Brain (organoid and tissue), 16 donors: ENCODE measurements at places on chromosomes 12 and 14. TPM values are rescaled to one million over a fixed set of nuclear protein-coding genes. Genes with fewer than 3 reads are reported as not detected.

PNP gene
- 48.6 TPM for polyA plus RNA-seq

PAH gene
- 1.6 TPM for polyA plus RNA-seq

BEGAIN gene
- 19.3 TPM for polyA plus RNA-seq

GON7 gene
- polyA plus RNA-seq = 10.0 TPM

VRTN gene
- polyA plus RNA-seq = not detected

AP5M1 gene
- polyA plus RNA-seq = 20.5 TPM

DNA sequence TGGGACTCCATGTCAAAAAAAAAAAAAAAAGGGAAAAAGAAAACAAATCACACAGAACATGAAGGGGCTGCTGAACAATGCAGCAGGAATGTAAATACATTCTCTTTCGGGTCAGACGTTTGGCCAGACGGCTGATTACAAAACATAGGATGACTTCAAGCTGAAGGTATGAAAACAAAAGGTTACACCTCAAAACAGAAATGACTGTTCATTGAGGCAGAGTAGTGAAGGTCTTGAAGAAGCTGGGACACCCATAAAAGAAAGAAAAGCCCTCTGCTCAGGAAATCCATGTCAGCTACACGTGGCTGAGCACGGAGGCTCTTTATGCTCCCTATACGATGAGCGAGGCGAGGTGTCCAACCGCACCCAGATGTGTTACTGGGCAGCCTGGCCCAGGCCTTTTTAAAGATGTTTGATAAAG is 37.7 kb downstream of the FGD4 start:
- DNase-seq = no peak

DNA sequence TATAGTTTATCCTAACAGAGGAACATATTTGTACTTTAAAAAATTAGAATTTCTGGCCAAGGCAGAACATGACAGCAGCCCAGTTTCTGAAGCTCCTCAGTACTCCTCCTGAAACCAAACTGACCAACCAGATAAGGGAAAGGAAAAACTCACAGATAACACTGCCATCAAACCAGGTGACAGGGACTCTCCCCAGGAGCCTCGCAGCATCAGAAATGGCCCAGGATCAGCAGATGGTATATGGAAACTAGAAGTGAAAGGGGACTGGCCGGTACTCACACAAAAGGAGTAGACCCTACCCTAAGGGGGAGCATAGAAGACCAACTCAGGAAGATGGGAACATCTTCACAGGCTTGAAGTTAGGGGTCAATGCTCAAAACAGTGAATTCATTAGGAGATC is 22.0 kb downstream of the GALC start:
- no peak for DNase-seq

GRCh38 chr12:14216405-14217294 is 148.8 kb upstream of the ATF7IP start:
- peak; percentile 65 for DNase-seq

DNA sequence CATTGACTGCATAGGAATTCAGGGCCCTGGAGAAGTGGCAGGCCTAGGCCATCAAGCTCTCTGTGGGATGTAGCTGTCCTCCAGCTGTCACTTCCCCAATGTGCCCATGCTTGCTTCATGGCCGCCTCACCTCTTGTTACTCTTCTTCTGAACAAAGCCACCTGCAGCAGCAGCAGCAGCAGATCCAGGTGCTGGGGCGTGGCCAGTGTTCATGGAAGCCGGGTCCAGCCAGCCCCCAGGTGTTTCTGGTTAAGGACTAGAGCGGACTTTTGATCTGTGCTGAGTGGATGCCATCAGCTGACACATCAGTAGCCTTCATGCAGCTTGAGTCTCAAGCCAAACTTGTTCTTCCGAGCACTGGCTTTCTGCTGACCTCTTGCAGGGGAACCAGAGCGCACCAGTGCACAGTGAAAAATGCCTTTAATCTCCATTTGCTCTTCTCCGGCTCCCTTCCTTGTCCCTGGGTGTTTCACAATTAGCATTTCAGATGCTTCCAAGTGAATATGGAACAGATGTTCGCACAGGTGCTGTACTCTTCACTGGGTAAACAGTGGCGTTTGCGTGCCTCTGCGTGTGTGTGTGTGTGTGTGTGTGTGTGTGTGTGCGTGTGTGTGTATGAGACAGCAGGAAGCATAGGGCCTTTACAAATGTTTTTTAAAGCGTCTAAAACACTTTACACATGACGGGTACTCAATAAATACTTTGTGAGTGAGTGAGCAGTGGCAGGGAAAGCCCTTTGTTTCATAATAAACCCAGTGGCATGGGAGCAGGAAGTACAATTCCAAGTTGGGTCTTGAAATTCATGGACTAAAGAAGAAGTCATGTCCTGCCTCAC is 20.1 kb downstream of the TPCN1 start:
- DNase-seq = peak; percentile 74

DNA sequence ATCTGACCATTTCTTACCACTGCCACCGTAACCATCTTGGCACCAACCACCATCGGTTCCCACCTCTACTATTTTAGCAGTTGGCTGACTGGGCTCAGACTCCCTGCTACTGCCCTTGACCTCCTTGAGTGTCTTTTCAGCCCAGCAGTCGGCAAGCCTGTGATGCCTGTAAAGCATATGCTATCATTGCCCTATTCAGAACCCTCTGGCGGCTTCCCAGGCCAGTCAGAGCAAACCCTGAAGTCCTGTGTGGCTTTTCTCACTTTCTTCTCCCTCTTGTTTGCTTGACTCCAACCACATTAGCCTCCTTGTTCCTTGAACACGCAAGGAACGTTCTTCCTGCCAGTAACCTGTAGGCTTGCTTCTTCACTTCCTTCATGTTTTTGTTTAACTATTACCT is 6.2 kb downstream of the IRAK3 start:
- no peak for DNase-seq

GRCh38 chr12:123942911-123943648 is 29.6 kb downstream of the CCDC92 start:
- peak; percentile 3 for DNase-seq

DNA sequence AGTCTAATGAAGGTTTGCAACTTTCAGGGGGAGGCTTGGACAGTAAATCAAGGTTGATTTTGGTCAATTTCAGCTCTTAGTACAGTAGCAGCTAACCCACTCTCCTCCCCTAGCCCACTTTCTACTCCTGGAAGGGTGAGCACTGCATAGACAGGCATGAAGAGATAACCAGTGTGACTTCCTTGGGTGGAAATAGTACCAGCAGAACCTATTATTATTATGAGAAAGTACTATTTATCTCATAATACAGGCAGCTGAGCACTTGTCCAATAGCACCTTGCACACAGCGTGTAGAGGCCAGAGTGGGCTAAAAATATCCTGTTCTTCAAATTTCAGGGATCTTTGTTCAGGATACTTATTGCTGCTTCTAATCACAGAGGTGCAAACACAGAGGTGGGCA is 96.2 kb upstream of the FKBP4 start:
- no peak for DNase-seq

DNA sequence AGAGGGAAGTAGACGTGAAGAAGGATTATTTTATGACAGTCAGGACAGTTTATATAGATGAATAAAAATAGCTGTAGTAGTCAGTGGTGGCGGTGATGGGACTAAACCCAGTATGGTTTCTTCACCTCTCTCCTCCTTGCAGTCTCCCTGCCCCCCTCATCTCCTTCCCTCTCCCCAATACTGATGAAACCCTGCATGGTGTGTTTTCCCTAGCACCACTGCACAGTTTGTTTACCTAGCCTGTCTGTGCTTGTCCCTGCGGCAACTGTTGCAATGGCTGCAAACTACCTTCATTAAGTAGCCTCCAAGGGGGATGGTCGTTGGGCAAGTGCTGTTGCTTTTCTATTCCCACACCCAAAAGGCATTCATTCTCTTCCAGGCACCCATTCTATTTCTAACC is 14.7 kb downstream of the PCBP2 start:
- no peak for DNase-seq

- DNase-seq = no peak
These were observed 106.0 kb downstream of the TXNDC16 start for GRCh38 chr14:52446355-52446754.

GRCh38 chr12:104802208-104802607 is 155.9 kb downstream of the SLC41A2 start:
- DNase-seq = no peak

DNA sequence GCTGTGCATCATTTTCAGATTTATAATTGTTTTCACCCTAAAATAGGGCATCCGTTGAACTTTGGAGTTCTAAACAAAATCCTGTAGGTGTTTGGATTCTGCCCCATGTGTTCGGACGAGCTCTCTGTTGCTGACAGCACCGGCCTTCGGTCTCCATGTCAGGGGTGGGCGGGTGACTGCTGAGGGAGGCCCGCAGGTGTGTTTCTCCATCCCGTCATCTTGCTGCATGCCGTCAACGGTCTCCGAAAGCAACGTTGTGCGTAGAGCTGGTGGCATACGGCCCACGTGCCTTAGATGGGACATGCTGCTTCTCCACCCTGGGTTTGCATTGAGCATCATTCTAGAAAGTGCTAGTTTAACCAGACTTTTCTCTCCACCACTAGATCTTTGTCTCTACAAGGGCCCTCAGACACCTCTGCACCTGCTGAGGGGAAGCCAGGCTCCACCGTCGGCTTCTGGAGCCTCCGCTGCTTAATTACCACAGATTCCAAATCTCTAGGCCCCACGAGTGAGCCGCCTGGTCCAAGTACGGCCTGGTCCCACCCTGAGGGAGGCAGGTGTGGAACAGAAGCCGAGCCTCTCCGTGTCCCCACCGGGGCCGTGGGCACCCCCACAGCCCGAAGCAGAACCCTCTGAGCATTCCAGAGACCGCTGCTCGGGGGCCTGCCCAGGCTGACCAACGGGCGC is 15.7 kb upstream of the AMN start:
- DNase-seq = no peak

GRCh38 chr12:129827866-129828384 is 75.9 kb downstream of the TMEM132D start:
- DNase-seq = peak; percentile 10

- no peak for DNase-seq
These were observed 36.7 kb downstream of the TMEM233 start for GRCh38 chr12:119630223-119630780.

GRCh38 chr14:49919825-49920659 is 27.2 kb downstream of the ARF6 start:
- no peak for DNase-seq

- DNase-seq = no peak
These were observed 1.1 kb downstream of the CLMN start for GRCh38 chr14:95318399-95319311.

DNA sequence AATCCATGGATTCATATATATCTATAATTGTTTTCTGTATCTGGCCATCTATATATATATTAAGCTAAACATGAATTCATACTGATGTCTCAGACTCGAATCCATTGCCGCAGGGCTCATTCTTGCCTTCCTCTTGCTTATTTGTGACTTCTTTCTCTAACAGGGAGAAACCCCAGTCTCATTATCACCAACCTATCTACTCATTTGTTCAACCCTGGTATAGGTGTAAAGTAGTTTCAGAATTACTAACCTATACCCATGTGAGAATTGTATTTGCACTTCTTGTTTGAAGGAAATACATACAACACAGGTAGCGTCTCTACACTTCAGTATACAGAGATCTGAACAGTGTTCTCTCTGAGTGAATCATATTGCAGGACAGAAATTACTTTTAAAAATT is 77.7 kb downstream of the PTPN11 start:
- no peak for DNase-seq

DNA sequence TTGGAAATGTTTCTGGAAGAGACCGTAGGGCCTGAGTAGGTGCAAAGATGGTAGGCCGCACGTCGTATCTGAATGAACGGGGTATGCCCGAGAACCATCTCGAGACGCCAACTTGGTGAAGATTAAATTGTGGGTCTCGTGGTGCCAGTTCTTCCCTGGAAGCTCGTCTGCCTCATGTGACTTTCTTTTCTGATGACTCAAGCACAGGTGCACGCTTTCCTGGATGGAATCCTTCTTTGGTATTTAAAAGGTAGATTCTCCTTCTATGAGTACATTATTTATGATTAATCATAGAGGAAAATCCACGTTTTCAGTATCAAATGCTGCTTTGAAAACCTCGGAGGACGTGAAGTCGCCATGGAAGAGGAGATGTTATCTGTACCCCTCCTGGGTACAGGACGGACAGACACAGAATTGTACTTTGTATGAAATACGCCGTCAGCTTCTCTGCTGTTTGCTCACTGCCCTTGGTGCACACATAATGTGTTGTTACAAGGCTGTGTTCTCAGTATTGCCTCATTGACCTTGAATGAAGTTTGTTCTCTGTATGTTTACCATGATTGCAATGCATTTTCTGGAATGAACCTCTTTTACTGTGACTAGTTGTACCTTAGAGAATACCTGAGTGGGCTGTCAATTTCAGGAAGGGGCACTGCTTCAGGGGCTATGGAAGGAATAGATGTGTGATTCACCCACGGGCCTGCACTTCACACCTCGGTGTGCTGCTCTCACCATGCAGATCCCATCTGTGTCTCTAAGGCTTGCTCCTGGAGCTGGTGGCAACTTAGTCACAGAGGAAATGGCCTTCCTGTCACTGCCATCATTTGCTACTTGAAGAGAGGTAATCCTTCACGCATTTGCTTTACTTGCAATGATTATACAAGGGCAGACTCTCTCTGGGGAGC is 137.3 kb upstream of the RTL1 start:
- DNase-seq = no peak

- no peak for DNase-seq
These were observed 68.3 kb downstream of the DERA start for GRCh38 chr12:15979096-15980092.

DNA sequence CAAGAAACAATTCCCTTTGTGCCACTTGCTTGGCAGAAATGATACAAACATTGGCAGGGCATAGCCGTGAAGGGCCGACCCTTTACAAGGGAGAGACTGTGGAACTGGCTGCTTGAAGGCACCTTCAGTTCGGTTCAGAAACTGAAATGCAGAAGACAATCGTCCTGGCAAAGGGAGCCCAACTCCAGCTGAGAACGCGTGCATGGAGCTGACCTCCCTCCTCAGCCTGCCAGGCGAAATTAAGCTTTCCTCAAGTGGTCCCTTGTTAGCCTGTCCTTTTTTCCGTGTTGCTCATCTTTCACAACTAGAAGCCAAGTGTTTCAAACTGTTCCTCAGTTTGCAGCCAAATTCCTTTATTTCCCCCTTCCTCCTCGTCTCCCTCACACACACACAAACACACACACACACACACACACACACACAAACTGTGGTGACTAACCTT is 8.1 kb downstream of the LGR5 start:
- peak; percentile 31 for DNase-seq

DNA sequence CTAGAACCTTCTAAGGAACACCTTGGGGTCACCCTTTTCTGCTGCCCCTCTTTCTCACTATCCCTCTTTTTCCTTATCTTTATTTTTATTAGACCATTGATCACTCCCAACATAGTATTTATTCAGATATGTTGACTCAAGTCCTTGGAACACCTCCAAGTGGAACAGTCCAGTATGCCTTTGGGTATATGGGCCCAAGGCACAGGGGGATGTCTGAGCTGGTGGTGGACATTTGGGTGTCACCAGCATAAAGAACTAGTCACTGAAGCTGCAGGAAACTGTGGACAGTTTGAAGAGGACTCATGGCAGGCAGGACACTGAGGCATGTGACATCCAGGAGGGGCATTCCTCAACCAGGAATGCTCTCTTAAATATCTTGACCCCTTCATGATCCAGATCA is 105.6 kb downstream of the VEZT start:
- DNase-seq = no peak

DNA sequence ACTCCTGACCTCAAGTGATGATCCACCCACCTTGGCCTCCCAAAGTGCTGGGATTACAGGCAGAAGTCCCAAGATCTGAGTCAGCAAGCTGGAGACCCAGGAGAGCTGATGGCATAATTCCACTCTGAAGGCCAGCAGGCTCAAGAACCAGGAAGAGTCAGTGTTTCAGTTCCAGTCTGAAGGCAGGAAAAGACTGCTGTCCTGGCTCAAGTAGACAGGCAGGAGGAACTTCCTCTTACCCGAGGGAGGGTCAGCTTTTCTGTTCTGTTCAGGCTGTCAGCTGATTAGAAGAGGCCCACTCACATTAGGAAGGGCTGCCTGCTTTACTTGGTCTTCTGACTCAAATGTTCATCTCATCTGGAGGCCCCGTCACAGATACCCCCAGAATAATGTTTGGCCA is 206.0 kb upstream of the MYL2 start:
- no peak for DNase-seq
